ENCODE measurements at places on chromosomes 12 and 14.

DNA sequence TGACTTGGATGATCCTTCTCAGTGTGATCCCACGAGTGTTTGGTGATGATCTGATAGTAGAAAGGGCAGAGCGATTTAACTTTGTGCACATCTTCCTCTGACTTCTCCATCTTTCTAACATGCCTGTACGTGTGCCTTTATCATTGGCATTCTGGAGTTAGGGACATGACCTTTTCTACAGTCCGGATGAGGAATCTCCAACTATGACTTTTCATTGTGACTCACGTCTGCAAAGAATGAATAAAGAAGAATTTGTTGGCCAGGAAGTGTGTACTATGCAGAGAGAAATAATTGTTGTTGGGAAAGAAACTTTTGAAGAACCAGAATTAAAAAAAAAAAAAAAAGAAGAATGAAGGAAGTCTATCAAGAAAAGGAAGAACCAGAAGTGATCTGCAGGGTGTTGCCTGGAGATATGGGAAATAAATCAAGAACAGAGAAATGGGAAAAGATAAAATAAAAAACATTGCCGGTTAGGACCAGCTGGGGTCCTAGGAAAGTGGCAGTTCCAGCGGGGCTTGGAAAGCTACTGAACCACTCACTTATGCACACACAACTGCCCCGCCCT lies 25.3 kb downstream of the PPFIBP1 start:
- no peak for DNase-seq

DNA sequence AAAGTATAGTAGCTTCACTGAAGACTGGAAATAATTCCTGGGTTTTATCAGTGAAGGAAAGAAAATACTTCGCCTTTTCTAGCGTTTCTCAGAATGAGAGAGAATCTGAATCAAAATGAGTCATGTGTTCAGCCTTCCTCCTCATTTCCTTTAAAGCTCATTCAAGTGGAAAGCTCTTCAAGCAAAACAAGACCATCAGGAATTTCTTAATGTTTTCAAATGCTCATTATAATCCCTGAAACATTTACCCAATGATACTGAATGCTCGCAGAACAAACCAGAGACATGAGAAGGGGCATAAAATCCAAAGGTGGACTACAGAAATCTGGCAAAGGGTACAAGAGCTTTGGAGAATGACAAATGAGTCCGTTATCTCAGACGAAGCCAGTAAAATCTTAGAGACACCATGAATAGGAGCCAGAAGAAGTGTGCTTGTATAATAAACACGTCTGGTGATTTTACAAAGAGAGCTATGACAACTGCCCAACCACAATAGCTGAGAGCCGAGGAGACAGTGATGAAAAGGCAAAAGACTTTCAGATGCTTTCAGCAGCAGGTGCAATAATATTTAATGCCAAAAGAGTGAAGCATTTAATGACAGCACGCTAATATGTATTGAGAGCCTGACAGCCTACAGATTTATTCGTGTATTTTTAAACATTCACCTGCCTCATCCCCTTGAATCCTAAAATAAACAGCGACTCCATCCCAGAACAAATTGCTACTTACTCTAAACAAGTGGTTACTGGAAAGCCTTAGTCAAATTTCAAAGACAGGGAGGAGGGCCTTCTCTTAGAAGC lies 19.0 kb downstream of the SPRING1 start:
- DNase-seq, result no peak

GRCh38 chr14:99575043-99576023 lies 28.7 kb downstream of the CCDC85C start:
- no peak for DNase-seq

- no peak for DNase-seq
Measured at GRCh38 chr14:48341069-48341468, 665.7 kb upstream of the MDGA2 start.

GRCh38 chr14:68948686-68949600 lies 30.2 kb downstream of the ACTN1 start:
- DNase-seq, result no peak

Measured in activated naive CD4-positive, alpha-beta T cell treated with anti-CD3 and anti-CD28 coated beads, Interleukin-2, amount 50 U/mL, for 16 hours (primary cell).